ENCODE measurements at places on chromosomes 7 and 10. TPM values are rescaled to one million over a fixed set of nuclear protein-coding genes. Genes with fewer than 3 reads are reported as not detected.

DNA sequence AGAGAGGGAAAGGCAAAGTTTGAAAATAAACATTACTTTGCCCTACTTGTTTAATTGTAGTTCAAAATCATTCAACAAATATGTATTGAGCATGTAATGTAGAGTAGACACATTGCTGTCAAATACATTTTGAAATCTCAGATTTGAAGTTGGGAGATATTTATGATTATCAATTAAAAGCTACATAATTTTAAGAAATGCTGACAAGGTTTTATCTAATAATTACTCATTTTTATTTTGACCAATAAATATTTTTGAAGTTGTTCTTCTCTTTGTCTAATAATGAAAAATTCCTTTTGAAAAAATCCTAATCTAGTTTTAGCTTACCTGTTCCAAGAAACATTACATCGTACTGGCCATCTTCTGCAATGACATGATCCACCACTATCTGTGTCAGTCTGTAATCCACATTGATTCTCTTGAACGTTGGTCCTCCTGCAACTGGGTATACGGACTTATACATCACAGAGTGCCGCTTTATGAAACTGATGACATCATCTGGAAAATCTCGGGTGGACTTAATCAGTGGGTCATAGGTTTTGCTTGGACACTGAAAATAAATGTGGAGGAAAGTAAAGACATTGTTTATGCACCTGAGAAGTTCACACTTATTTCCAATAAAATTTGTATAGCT is 164.7 kb downstream of the SEMA3D start:
- DNase-seq, result no peak

ADD3 gene
- total RNA-seq, result 639 TPM

- no peak for DNase-seq
These were observed 2.9 kb downstream of the CYTH3 start for GRCh38 chr7:6269527-6269926.

SLC26A3 gene
- total RNA-seq, result not detected

- no peak for DNase-seq
These were observed 48.4 kb upstream of the PLXDC2 start for GRCh38 chr10:19767876-19768275.

SRRM3 gene
- 2.1 TPM for total RNA-seq

DNA sequence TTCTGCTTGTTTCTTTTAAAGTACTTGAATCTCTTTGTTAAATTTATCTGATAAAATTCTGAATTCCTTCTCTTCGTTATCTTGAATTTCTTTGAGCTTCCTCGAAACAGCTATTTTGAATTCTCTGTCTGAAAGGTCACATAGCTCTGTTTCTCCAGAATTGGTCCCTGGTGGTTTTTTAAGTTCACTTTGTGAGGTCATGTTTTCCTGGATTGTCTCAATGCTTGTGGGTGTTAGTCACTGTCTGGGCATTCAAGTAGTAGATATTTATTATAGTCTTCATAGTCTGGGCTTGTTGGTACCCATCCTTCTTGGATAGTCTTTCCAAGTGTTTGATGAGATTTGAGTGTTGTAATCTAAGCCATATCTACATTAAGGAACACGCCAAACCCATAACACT is 1060.6 kb downstream of the LRMDA start:
- no peak for DNase-seq

DNA sequence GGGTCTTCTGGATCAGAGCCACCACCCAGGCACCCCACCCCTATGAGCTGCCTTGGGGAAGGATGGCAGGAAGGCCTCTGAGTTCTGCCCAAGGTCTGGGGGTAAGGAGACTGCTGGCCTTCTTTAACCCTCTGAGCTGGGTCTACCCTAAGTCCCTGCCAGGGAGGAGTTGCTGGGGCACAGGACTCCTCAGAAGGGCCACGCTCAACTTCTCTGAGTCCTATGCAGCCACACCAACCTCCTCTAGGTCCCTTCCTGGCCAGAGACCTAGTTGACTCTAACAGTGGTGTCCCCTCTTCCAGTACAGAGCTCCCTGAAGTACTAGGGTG is 2.6 kb upstream of the NEURL1 start:
- DNase-seq, result no peak
